ENCODE measurements at places on chromosomes 2 and 18.

- DNase-seq, result no peak
Measured at GRCh38 chr2:219405958-219406860, 12.0 kb upstream of the DES start.

DNA sequence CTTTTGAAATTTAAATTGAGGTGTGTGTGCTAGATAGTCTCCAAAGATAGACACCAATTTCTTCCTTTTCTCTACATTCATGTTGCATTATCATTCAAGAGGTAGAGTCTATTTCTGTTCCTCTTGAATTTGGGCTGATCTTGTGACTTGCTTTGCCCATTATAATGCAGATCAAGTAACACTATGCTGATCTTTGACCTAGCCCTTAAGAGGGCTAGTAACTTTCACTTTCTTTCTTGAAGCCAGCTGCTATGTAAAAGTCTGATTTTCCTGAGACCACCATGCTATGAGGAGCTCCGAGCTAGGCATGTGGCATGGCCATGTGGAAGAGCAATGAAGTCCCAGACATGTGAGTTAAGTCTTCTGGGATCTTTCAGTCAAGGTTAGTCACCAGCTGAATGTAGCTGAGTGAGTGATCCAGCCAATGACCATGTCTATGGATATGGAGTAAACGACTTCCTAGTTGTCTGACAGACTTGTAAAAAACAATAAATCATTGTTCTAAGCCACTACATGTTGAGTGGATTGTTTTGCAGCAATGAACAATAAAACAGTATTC lies 189.4 kb upstream of the CWC22 start:
- no peak for DNase-seq

GRCh38 chr18:6059551-6059950 lies 164.2 kb upstream of the TMEM200C start:
- no peak for DNase-seq

DNA sequence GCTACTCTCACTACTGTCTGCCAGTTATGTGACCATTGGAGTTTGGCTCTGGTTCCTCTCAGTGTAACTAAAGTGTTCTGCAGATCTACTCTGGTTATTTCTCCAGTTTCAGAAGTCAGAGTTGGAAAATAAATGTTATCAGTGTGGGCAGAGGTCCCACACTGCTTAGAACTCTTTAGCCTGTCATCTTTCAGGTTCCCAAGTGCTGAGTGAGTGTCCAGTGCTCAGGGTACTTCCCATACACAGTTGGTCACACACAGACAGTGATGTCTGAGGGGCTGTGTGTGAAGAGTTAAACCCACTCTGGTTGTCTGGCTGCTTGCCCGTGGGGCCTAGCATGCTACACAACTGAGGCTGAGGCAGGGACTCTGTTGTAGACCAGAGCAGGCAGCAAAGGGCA lies 421.8 kb upstream of the MEX3C start:
- DNase-seq, result no peak

GRCh38 chr2:77807531-77808215 lies 285.5 kb upstream of the LRRTM4 start:
- no peak for DNase-seq

DNA sequence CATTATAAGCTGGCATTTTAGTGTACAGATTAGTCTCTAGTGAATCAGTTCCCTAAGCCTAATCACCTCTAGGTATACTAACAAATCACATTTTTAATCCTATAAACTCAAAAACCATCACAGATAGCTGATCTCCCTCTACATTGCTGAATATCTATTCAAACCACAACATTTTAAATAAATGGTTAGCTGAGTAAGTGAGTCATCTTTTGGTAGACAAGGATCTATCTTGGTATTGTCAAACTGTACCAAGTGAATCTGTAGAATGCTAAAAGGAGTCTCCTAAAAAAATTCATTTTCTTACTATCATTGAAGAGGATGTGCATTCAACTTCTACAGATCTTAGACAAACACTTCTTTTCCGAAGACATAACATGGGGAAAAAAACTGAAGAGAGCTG lies 40.7 kb downstream of the INO80D start:
- DNase-seq, result no peak

DNA sequence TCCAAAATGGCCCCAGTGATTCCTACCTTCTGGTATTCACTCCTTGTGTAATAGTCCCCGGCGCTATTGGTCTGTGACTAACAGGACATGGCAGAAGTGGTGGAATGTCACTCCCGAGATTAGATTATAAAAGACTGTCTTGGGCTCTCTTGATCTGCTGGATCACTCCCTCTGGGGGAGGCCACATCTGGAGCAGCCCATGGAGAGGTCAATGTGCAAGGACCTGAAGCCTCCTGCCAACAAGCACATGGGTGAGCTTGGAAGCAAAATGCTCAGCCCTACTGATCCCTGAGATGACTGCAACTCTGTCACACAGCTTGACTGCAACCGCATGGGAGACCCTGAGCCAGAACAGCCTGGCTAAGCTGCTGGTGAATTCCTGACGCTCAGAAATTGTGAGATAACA lies 94.3 kb upstream of the GLI2 start:
- DNase-seq, result peak; percentile 86

DNA sequence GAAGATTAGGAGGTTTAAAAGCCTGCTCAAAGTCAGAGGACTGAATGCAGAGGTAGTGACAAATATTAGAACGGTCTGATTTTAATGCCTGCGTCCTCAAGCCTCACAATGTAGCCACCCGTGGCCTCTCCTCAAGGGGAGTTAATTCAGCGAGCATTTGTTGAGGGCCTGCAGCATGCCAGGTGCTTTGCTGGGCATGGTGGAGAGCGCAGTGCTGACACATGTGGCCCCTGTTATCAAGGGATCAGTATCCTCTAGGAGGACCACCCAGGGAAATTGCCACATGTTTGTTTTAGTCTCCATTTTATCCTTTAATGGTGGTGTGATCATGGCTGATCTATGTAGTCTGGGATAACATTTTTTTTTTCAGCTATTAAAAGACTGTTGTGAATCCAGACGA lies 19.2 kb downstream of the PMAIP1 start:
- no peak for DNase-seq

- no peak for DNase-seq
Measured at GRCh38 chr2:233791883-233792329, 13.8 kb downstream of the MROH2A start.

- DNase-seq, result no peak
Measured at GRCh38 chr2:68423966-68424650, 43.0 kb downstream of the FBXO48 start.

GRCh38 chr2:147789720-147790119 lies 55.1 kb upstream of the ACVR2A start:
- DNase-seq, result peak; percentile 54

- DNase-seq, result no peak
Measured at GRCh38 chr18:52670896-52671295, 330.9 kb downstream of the DCC start.

GRCh38 chr2:77310416-77310815 lies 211.8 kb downstream of the LRRTM4 start:
- no peak for DNase-seq
